ENCODE measurements at places on chromosomes 6 and 20.
A peak's percentile ranks its signal among the peaks of the same experiment; 100 is the strongest.

GRCh38 chr6:24391756-24392405, 10.9 kb upstream of the MRS2 start:
- no peak for DNase-seq

DNA sequence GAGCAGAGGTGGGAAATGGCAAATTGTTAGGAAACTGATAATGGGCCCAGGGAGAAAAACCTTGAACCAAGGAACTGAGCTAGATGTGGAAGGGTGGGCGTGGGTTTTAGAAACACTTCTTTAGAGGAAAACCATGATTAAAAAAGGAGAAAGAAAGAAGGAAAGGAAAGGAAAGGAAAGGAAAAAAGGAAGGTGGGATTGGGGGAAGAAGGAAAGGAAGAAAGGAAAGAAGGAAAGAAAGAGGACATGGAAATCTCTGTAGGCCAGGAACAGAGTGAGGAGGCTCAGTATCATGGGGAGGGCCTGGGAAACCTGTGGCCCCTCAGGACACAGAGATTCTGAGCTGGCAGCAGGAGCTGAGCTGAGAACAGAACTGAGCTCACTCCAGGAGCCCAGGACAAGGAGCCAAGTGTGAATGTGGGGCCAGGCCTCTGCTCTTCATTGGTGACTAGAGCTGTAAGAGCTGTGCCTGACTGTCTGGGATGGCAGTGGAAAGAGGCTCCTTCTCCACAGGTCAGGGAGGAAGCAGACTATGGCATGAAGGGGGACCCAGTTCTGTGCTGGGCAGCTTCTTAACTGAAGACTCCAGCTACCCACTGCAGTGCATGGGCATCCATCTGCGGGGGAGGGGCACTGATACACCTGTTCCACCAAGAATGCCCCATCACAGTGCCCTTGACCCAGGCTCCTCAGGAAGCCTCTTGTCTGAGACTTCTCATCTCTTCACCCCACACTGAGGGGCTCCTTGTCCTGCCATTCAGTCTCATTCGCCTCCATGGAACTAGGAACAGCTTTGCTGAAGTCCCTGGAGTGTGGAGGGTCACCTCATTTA, 116.1 kb upstream of the BACH2 start:
- DNase-seq: no peak

- DNase-seq: peak; percentile 6
Observed at GRCh38 chr20:38776363-38776762, 28.1 kb downstream of the ACTR5 start.

- peak; percentile 54 for DNase-seq
Observed at GRCh38 chr20:43752561-43753301, 25.9 kb upstream of the GTSF1L start.

- DNase-seq: no peak
Observed at GRCh38 chr6:80263585-80263984, 157.1 kb downstream of the BCKDHB start.

DNA sequence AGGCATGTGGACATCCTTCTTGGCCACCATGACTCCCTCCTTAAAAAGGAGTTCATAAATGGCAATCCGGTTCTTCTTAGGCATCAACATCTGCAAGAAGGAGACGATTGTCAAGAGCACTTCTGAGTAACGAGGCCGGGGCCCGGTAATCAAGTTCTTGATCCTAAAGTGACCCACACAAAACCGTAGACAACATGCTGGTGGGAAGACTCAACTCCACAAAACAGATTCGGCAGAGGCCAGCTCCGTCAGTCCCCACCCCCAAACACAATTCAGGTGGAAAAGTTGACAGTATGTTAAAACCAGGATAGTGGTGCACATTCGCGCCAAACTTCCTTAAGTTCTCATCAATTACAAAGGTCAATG, 754 bp downstream of the RPS10 start:
- no peak for DNase-seq

DNA sequence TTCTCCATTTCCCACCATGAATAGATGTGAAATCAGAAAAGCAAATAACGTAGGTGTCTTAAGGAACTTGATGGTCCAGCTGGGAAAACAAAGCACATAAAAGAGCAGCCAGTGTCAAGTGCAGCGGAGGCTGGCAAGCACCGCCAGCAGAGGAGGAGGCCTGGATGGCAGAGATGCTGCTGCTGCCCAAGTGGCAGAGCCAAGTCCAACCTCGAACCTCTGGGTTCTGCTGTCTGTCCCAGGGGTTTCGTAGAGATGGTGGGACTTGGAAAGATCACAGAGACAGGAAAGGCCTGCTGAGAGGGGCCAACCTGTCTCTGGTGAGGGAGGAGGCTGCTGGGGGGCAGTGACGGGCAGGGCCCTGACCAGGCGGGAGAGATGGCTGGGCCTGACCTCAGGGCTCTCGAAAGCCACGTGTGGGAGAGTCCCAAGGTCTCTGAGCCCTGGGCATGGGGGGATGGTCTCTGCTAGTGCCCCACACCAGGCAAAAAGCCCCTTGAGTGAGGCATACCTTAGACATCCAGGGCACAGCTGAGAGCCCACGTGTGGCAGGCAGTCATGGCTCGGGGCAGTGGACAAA, 77.3 kb downstream of the TCP11 start:
- DNase-seq: no peak

GRCh38 chr6:25713824-25714223, 40.7 kb upstream of the SLC17A4 start:
- DNase-seq: no peak

DNA sequence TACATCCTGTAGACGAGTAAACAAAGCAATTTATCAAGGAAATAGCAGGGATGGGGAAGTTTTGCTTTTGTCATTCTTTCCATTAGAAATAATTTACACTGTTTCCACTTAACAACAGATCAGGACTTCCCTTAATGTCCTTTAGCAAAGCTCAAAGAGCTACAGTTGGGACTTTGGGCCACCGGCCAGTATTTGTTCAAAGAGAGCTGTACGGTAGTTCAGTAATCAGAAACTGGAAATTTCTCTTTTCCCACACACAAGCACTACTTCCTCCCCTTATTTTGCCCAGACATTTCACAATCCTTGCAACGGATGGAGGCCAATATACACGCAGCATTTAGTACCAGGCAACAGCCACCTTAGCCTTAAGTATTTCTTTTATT, 12.1 kb upstream of the HINT3 start:
- DNase-seq: no peak

- DNase-seq: no peak
Observed at GRCh38 chr6:20907486-20908071, 373.3 kb downstream of the CDKAL1 start.

DNA sequence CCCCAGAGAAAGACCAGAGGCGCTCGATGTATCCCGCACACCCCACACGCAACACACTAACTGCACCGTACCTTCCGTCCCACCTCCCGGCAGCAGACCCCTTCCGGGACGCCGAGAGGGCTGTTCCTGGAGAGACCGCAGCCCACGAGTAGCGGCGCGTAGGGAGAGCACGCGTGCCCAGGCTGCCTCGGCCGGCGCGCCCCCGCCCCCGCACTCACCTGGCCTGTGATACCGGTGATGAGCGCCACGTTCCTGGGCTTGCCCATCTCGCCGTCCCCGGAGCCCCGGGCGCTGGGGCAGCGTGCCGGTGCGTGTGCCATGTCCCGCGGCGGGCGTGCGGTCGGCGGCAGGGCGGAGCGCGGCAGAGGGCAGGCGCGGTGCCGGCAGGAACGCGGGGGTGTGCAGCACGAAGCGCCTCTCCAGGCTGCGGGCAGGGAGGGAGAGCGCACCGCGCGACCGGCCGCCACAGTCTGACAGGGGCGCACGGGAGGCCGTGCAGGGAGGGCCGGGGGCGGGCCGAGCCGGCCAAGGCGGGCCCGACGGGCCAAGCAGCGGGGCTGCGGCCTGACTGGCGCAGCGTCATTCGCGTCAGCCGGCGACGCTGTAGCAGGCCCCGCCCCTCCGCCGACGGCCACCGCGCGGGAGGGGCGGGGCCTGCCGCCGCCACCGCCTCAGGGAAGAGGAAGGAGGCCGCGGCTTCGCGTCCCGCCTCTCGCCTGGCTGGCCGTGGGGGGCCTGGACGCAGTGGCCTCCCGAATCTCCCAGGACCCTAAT, at the start of gene GMDS:
GMDS (minus strand) TSS at position 503 of the 774 bp plus-strand sequence.
- DNase-seq: peak; percentile 87

DNA sequence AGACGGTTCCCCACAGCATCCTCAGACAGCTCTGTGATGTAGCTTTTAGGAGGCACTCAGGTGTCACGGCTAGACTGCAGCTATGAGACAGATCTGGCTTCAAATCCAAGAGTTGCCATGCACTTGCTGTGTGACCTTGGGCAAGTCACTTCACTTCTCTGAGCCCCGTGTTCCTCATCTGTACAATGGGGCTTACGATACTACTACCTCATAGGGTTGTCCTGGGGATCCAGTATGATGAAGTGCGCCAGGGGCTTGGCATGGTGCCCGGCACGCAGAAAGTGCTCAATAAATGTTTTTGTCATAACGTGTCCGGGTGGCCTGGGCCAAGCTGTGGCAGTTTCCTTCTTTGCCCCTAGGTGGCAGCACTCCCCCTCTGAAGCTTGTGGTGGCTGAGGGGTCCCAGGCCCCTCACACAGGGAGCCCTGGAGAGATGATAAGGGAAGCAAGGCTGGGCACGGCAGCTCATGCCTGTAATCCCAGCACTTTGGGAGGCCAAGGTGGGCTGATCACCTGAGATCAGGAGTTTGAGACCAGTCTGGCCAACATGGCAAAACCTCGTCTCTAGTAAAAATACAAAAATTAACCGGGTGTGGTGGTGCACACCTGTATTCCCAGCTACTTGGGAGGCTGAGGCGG, 19.1 kb upstream of the CHMP4B start:
- DNase-seq: peak; percentile 29

- no peak for DNase-seq
Observed at GRCh38 chr20:25199473-25200260, 4.2 kb downstream of the ENTPD6 start.

GRCh38 chr6:153947808-153948447, 91.1 kb upstream of the OPRM1 start:
- no peak for DNase-seq

GRCh38 chr6:1310628-1311399, 1.1 kb upstream of the FOXQ1 start:
- DNase-seq: no peak

DNA sequence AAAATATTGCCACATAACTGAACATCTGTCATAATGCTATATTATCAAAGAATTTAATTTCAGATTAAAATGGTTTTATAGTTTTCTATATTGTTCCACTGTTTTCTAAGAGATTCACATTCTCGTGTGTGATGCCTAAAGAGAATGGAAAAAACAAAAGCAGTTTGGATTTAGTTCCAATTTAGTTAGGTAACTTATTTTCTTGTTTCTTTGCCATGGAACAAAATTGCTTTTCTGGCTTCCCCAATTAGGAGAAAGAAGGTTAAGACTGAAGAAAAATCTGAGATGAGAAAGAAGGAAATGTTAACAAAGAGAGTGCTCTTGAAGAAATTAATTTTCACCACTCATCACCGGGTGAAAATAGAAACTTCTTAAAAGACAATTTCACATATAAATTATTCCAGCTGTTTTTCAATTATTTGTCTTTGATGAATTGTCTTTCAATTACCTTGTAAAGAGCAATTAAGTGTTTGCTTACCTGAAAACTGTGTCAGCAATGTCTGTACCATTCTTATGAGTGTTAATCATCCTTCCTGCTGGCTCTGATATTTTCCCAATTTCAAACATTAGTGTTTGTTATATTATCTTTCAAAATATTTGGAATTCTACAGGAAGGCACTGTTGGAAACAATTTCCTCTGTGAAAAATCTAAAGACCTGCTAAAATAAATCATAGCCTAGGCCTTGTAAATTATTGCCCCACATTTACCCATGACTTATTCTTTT, 19.5 kb downstream of the PHACTR2 start:
- no peak for DNase-seq

DNA sequence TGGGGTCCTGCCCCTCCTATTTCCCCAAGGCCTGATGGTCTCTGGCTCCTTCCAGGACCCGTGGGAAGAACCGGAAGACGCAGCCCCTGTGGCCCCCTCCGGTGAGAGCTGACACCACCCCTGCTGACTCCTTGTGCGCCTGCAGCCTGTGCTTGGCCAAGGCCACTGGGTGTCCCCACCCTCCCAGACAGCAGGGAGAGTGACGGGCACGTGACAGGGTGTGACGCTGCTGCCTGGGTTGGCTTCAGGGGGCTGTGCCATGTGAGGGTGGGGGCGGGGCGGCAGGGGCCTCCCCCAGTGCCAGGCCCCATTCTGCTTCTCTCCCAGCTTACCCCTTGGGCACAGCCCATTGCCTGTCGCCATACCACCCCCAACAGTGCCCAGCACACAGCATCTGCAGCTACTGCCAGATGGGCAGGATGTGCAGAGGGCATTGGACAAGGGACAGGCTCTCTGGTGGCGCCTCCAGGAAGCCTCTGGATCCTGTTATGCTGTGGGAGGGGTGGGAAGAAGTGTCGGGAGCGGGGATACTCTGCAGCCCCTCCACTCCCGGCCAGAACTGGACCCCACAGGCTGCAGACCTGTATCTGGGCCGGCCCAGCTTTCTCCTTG, 2.9 kb downstream of the BIRC7 start:
- no peak for DNase-seq

- no peak for DNase-seq
Observed at GRCh38 chr6:39870950-39871349, 63.3 kb downstream of the MOCS1 start.

GRCh38 chr6:107423474-107423990, 35.8 kb downstream of the PDSS2 start:
- DNase-seq: no peak

- no peak for DNase-seq
Observed at GRCh38 chr20:49896204-49896603, 19.1 kb downstream of the SPATA2 start.

DNA sequence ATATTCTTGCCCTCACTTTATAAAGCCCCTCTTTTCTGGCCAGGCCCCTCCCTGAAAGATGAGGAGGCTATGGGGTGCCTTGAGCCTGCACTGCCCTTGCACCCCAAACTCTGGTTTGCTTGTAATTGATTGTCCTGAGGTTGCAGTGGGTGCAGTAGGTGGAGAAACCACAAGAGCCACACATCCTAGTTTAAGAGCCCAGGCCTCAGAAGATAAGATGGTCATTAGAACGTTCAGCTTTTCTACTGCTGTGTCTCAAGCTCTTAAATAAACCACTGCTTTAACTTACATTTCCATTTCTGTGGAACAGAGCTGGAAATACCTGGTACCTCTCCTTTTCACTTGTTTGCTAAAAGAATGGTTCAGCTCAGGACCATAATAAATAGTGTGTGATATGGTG, 9.0 kb downstream of the MRAP2 start:
- DNase-seq: no peak

DNA sequence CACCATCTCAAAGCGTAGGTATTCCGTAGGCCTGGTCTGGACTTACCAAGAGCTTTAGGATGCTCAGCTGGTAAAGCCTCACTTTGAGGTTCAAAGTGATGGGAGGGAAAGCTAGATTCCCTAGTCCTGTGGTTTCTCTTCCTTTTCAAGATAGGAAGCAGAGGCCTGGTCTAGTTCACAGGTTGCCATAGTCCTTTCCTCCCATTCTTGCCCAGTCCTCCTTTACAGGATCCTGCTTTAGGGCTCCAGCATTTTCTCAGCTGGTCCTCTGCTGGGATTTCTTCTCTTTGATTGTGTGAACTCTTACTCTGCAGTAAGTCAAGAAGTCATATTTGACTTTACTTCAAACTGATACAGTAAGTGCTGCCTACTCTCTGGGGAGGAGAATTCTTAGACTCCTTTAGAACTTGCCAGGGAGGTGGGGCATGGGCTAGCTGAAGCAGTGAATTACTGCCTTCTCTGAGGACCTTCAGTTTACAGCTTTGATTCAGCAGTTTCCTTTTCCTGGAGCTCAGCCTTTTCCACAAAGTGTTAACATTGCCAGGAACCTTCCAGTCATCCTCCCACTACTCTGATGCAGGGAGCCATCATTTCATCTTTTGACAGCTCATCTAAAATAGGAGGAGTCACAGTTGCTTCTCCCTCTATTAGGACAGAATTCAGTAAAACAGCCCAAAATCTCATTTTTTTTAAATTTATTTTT, 42.8 kb upstream of the PLCG1 start:
- DNase-seq: no peak

All from CD4-positive, alpha-beta T cell treated with Interferon gamma for 1 hour (primary cell).